ENCODE measurements at places on chromosomes 16 and 17.

DNA sequence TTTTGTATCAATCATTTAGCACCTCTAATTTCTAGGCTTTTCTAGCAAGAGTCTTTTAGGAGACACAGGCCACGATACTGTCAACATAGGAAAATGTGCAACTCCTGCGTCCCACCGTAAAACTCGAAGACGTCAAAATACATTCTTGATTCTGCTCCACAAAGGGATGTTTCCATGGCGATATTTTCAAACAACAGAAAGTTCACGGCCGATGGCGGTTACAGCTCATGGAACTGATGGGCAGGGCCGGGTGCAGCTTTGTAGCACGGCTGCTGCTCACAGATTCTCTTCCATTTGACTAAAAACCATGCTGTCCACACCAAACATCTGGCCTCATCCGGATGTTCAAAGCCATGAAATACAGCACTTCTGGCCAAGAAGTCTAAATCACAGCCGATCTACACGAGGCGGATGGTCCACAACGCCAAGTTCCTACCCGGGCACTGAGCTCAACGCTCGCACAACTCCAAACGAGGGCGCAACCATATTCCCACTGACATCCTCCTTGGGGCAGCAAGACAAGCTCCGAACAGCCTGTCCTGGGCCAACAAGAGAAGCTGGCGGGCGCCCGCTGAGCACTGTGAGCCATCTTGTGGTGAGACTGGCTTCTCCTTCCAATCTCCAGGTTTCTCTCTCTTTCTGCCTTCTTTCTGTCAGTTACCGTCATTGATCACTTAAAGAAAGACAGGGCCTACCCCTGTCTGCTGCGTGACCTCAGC, 79.8 kb downstream of the ZNF778 start:
- DNase-seq, result no peak

GRCh38 chr17:78977997-78978973, 1.4 kb downstream of the LGALS3BP start:
- DNase-seq, result no peak

DNA sequence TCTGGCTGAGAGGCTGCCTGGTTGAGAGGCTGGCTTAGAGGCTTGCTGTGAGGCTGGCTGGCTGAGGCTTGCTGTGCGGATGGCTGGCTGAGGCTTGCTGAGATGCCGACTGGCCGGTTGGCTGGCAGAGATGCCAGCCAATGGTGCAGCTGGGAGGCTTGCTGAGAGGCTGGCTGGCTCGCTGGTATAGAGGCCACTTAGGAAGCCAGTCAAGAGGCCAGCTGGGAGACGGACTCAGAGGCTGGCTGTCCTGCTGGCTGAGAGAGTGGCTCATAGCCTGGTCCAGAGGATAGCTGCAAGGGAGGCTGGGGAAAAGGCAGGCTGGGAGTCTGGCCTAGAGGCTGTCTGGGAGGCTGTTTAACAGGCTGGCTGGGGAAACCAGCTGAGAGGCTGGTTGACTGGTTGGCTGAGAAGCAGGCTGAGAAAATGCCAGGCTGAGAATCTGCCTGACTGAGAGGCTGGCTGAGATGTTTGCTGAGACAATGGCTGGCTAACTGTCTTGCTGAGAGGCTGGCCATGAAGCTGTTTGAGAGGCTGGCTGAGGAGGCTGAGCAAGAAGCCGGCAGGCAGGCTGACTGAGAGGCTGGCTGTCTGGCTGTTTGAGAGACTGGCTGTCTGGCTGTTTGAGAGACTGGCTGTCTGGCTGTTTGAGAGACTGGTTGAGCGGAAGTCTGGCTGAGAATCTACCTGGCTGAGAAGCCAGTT, 37.5 kb upstream of the ACSM2B start:
- DNase-seq, result no peak

DNA sequence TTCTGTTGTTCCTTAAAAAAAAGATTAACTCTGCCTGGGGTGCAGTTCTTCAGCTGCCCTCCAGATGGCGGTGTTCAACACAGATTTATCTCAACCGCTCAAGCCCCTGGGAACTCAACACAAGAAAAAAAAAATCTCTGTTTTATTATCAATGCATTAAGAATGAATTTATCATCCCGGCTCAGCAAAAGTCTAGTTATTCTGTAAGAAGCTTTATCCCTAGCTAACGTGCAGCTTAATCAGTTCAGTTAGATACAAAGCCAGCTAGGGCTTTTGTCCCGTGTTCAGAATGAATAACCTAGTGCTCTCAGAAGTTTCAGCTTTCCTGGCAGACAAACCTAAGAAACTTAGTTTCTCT, 475.9 kb upstream of the CCL2 start:
- no peak for DNase-seq

DNA sequence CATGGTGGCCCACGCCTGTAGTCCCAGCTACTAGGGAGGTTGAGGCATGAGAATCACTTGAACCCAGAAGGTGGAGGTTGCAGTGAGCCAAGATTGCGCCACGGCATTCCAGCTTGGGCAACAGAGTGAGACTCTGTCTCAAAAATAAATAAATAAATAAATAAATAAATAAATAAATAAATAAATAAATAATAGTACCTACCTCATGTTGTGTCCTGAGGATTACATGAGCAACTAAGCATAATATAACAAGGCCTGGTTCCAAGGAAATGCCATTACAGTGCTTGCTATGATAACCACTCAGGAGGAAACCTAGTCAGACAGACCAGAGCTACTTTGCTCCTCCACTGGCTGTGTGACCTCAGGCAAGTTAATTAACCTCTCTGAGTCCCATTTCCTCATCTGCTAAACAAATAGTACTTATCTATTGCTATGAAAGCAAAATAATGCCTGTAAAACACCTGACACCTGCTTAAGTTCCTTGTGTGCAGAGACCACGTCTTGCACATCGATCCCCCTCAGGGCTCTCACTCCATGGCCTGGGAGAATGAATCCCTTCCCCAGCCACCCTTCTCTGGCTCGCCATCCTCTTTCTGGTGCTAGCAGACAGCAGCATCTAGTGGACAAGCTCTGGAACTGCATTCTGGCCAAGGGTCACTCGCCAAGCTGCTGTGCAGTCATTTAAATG, 7.5 kb downstream of the EPOP start:
- DNase-seq, result peak; percentile 60

GRCh38 chr17:29140051-29140621, 40.1 kb downstream of the MYO18A start:
- peak; percentile 61 for DNase-seq

DNA sequence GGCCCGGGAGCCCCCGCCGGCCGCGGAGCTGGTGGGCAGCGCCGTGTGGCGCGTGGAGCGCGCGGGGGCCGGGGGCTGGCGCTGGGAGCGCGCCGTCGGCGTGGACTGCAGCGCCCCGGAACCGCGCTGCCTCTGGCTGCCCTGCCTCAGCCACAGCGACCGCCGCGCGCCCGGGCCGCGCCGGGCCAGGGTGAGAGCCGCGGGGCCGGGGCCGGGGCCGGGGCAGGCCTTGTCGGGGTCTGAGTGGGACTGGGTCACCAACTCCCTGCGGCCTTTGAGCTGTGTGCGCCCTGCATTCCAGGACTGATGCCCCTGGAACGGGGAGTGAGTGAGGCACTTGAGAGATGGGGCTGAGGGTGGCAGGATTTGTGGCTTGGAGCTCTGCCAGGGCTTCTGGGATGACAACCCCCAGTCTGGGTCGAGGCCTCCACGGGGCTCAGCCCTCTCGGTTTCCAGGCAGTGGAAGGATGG, 25.7 kb downstream of the ARHGAP23 start:
- no peak for DNase-seq

- DNase-seq, result no peak
Measured at GRCh38 chr16:86702824-86703588, 124.7 kb downstream of the FOXL1 start.

- no peak for DNase-seq
Measured at GRCh38 chr16:2963723-2964474, at the start of gene KREMEN2. Gene KREMEN2, plus strand, starts transcription at chr16:2964275. Its CDS starts 246 bp downstream, at chr16:2964521.

GRCh38 chr17:68097161-68097805, 61.7 kb downstream of the KPNA2 start:
- no peak for DNase-seq

- DNase-seq, result no peak
Measured at GRCh38 chr16:75202069-75202590, 4.8 kb downstream of the CTRB2 start.

DNA sequence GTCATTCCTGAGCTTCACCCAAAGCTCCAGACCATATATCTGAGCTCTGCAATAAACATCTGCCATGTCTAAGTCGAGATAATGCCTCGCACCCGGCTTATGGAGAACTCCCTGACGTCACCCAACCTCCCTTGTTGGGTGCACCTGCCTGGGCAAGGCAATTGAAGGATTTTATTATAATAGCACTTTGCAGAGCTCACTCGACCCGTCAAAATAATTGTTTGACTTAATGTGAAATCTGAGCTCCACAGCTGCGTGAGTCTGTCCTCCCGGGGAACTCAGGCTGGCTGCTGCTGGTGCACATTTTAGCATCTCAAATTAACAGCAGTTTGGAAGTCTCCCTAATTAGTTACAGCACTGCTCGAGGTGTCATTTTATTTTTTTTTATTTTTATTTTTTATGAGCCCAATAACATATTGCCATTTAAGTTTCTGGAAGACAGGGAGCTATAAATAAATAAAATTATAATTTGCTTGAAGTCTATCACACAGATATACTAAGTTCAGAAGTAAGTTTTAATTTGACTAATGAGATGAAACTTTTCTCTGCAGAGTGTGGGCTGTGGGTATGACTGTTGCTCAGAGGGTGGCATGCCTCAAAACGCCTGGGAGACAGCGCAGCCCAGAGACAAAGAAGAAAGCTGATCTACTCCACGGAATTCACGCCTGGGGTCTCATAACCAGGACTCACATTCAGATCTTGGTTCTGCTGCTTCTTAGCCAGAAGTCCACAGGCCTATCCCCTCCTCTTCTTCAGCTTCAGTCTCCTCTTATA, 401.4 kb upstream of the C16orf82 start:
- DNase-seq, result no peak

- DNase-seq, result no peak
Measured at GRCh38 chr17:81396278-81396721, 1.0 kb downstream of the BAHCC1 start.

GRCh38 chr16:12976936-12977335, 75.5 kb downstream of the SHISA9 start:
- no peak for DNase-seq

DNA sequence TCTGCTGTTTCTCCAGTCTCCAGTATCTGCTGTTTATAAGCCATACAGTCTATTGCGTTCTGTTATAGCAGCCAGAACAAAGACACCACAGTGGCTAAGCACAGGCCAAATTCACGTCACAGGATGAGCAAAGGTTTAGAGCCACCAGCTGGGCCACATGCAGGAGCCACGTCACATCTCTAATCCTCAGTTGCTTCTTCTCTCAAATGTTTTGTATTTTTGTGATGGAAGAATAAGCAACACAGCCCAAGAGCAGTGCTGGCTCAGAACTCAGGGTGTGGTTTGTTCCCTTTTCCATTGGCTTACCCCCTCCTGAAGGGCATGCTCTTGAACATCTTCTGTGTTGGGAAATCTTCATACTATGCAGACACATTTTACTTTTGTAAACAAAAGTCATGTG, 309.4 kb upstream of the CDH5 start:
- no peak for DNase-seq

DNA sequence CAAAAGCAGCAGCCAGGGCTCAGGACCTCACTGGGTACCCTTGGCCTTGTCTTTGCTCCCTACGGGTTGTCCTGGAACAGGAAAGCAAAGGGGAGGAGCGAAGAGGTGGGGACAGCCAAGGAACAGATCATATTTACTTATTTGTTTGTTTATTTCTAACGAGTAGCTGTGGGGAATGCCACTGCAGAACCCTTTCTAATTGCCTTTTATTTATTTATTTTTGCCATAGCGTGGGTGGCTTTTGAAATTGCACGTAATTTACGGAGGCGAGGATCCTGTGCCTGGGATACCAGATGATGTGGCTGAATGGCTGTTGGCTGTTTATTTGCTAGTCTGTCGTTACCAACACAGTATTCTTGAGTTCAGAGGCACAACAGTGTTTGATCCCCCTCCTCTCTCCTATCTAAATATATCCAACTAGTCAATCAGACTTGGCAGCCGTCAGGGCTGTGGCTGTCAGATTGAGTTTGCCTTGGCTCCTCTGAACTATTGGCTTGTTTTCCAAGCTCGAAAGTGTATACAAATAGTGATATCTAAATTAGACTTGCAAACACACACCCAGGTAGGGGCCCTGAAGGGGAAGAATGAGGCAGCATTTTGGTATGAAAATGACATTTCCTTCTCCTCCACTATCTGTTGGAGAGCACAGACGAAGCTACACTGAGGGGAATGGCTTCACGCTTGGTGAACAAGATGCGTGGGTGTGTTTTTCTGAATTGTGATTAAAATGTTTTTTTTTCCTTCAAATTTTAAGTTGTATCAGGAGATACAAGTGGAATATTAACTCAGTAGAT, 110.4 kb downstream of the MSI2 start:
- no peak for DNase-seq

GRCh38 chr17:75895370-75896155, 1.2 kb downstream of the TRIM65 start:
- no peak for DNase-seq

DNA sequence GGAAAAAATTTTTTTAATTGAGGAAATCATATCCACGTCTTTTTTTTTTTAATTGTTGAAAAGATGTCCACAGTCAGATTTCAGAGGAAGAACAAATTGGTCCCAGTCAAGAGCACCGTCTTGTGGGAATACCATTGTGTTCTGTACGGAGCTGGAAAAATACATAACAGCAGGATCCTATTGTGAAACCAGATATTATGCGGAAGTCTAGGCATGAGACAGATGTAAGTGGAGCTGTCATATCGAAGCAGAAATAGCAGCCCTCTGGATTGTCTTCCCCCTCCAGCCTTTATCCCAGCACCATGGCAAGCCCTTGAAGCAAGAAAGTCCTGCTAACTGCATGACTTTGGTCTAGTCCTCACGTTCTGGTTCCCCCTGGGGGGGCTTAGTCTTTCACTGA, 391.6 kb upstream of the ASIC2 start:
- DNase-seq, result no peak

GRCh38 chr17:81935709-81936084, 1.4 kb downstream of the PYCR1 start:
- no peak for DNase-seq

DNA sequence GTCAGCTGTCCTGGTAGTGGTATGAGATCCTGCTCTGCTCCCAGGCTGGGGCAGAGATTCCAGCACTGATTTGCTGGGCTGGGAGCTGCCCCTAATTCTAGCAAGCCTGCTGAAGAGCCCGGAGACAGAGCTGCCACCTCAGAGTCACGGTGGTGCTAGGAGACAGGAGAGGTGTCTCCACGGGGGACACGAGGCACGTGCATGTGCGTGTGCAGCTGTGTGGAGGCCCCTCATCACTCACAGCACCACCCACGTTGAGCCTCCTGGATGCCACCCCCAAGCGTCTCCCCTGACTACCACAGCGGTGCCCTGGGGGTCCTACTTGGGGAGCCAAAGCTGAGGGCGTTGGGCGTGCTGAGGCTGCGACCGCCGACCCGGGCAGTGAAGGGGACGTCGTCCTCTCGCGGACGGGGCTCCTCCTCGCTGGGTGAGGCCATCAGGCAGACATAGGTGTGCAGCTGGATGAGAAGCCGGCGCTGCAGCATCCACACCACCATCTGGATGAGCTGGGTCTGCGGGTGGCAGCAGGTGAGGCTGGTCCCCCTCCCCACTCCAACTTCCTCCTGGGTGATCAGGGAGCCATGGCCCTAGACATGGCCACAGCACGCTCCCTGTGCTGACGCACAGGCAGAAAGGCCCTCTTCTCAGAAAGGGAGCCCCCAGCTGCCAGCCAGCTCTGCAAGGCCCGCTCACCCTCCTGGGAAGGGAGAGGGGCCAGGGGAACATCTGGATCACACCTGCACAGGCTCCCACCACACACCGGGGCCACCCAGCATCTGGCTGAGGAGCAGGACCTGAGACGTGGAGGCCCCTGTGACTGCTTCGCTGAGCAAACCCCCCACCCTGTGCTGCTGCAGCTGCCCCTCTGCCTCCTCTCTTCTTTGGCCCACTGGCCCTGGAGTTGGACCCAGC, 11.6 kb downstream of the MPG start:
- DNase-seq, result no peak

Data from CD4-positive, alpha-beta T cell treated with Interferon gamma for 1 hour (primary cell).